Ammon's horn (tissue), 1 donor: ENCODE measurements at places on chromosomes 7 and 10.

DNA sequence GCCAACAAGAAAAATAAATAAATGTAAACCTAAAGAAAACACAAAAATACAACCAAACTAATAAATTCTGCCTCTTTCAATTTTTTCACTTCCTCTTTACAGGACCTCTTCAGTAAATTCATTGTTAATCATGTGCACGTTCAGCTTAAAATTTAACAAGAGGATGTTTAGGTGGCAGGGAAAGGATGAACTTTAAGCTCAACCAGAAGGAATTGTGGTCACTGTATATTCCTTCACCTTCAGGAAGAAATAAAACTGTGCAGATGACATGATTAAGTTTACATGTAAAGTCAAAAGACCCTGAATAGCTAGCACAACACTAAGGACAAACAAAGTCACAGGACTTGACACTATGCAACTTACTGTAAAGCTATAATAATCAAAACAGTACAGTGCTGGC is 33.0 kb downstream of the KIF5B start:
- DNase-seq, result no peak

- DNase-seq, result no peak
These were observed 65.1 kb downstream of the CTBP2 start for GRCh38 chr10:125095228-125095627.

- DNase-seq, result peak; percentile 48
These were observed 11.3 kb downstream of the CRYGN start for GRCh38 chr7:151428378-151429236.

- DNase-seq, result no peak
These were observed 12.9 kb downstream of the C10orf67 start for GRCh38 chr10:23331567-23332301.

DNA sequence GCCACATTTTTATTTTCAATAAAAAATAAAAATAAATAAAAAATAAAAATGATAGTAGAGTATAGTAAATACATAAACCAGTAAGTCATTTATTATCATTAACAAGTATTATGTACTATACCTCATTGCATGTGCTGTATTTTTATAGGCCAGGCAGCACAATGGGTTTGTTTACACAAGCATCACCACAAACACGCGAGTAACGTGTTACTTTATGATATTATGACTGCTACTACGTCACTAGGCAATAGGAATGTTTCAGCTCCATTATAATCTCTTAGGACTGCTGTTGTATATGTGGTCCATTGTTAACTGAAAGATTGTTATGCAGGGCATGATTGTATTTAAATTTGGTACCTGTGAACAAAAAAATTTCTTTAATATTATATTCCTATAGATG is 20.8 kb upstream of the SDHAF3 start:
- DNase-seq, result no peak

DNA sequence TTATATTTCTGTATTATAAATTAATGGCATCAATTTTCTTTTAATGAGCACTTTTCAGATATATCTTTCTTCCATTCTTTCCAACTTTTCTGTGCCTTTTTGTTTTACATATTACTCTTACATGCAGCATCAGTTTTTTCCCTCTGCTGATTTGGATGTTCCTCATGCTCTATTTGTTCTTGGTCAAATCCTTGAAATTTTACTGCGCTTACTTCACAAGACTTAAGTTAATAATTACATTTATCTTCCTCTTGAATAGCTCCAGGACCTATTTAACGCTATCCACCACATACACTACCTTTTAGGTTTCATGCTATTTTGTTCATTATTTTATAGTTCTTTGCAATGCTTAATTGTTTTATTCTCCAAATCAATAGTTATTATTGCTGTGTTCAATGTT is 97.6 kb upstream of the CTTNBP2 start:
- DNase-seq, result no peak

- DNase-seq, result no peak
These were observed 16.6 kb downstream of the CRTAC1 start for GRCh38 chr10:98013776-98014175.

DNA sequence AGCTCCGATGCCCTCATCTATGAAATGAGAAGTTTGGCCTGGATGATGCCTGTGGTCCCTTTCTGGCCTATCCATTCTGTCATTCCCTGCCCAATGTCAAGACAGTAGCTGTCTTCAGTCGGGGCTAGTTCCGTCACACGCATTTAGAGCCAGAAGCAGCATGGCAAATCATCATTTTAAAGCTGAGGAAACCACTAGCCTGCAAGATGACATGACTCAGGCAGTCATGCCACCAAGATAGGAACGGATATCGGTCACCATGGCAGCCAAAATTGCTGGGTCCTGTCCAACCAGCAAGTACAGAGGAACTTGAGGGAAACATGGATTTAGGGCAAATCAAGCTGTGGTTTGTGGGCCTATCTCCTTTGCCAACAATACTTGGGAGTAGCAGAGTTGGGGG is 64.5 kb upstream of the MRLN start:
- peak; percentile 46 for DNase-seq

- DNase-seq, result peak; percentile 88
These were observed at the start of gene SGCE for GRCh38 chr7:94655848-94656657. Gene SGCE (minus strand): TSS chr7:94656133. CDS start chr7:94656098, 35 bp downstream.

GRCh38 chr7:118312966-118313365 is 88.5 kb downstream of the ANKRD7 start:
- no peak for DNase-seq

GRCh38 chr7:37719077-37719476 is 35.5 kb downstream of the GPR141 start:
- DNase-seq, result no peak

GRCh38 chr10:580778-581177 is 108.7 kb downstream of the DIP2C start:
- no peak for DNase-seq

DNA sequence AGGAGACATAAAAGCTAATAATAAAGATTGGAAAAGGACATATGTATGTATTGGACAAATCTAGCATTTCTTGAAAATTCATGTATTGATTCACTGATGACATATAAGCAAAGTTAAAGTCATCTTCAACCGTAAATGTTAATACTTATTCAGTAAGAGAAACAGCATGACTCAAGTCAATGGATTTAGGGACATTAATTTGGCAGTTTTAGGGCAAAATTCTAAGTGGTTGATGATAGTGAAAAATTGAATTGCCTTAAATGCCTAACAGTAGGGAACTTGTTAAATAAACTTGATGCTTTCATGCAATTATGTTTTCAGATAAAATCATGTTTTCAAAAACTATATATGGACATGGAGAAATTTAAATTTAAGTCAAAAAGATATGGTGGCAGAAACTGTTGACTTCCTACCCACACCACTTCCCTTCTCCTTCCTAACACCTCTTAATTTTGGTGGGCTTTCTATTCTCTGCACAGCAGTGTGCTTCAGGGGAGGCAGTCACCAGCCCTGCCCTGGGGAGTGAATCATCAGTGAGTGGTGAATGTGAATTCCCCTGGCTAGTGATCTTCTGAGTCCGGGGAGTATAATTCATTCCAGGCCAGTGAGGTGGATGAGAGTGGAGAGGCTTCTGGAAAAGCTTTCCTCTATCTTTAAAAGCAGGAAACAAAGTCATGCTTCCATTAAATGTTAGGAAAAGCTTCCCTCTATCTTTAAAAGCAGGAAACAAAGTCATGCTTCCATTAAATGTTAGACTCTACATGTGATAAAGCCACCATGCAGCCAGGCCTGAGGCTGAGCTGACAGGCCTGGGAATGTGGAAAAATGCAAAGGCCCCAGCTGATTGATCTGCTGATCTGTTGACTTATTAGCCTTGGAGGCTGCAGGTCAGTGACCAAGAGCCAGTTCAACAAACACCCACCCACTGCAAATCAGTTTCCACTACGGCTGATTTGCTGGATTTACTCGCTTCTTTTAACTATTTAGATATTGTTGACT is 25.2 kb upstream of the ITGB1 start:
- DNase-seq, result no peak

GRCh38 chr7:44396496-44396895 is 71.1 kb upstream of the CAMK2B start:
- DNase-seq, result no peak

- no peak for DNase-seq
These were observed 69.6 kb upstream of the PDCD4 start for GRCh38 chr10:110802090-110802489.

DNA sequence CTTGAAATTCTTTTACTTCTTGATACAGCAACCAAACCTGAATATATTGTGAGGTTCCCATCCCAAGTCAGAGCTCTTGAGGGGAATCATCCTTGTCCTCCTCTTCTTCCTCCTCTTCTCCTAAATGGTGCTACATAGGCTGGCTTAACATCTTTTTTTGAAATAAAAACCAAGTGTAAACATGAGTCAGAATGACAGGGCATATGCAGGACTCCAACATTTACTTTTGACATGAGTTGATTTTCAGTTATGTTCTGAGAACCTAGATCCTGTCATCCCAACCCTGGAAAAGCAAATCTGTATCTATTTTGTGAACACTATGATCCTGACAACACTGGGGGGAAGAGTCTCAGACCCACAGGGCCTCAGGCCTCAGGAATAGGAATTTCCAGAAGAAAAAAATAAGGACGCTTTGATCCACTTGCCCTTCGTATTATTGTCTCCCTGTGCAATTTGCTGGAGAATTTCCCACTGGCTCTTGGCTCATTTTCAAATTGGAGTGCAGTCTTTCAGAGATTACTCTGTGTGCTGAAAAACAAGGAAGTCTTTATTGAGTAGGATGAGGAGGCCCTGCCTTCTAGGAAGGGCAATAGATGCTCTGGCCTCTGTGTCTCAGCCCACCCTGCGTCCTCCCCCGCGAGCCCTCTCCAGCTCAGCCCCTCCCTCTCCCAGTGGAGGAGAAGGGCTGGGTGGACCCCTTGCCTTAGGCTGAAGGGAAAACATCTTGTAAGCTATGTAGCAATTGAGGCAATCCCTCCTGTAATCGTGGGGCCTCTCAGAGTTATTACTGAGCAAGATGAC is 121.6 kb downstream of the CREB5 start:
- DNase-seq, result peak; percentile 80

DNA sequence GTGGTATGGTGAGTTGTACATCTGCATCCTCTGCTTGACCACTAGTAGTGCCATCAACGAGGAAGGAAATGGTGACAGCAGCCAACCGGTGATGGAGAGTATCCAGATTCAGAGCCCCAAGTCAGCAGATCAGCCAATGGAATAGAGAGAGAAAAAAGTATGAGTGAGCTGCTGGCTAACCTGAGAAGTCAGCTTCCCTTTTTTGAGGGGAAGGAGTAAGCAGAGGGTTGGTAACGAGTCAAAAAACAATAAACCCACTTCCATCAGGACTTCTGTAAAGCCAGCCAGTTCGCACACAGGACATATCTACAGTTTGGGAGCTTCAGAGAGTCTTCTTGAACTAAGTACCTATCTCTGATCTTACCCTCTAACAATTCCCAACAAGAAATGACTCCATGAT is 8.9 kb downstream of the SLC25A28 start:
- DNase-seq, result no peak

DNA sequence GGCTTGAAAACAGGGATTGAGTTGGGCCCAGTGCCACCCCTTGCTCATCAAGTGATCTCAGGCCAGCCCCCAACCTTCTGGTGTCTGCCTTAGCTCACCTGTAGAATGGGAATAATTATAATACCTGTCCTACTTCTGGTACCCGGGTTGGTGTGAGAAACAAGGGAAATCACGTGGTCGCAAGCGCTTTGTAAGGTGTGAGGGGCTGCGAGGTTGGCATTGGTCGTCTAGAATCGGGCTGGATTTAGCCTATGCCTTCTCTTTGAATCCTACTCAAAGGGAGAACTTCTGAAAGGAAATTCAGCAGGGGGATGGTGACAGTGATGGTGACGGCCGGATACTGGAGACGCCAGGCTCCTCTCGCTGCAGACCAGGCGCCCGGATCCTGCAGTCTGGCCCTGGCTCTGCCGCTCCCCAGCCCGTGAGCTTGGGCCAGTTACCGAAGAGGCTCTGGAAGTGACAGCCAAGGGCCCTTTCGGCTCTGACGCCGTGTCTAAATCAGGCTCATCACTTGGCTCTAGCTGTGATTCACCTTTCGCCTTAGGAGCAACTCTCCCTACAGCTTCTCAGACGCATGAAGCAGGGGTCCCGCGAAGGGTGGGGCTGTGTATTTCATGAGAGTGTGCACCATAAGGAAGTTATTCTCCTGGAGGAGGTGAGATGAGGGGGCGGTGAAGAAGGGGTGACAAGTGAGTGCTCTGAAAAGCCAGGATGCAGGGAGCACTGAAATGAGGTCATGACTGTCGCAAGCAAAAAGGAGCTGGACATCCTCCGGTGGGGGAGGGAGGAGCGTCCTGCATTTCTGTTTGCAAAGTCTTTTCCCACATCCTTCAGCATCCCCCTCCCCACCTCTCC is 4.0 kb upstream of the CREB5 start:
- peak; percentile 37 for DNase-seq

DNA sequence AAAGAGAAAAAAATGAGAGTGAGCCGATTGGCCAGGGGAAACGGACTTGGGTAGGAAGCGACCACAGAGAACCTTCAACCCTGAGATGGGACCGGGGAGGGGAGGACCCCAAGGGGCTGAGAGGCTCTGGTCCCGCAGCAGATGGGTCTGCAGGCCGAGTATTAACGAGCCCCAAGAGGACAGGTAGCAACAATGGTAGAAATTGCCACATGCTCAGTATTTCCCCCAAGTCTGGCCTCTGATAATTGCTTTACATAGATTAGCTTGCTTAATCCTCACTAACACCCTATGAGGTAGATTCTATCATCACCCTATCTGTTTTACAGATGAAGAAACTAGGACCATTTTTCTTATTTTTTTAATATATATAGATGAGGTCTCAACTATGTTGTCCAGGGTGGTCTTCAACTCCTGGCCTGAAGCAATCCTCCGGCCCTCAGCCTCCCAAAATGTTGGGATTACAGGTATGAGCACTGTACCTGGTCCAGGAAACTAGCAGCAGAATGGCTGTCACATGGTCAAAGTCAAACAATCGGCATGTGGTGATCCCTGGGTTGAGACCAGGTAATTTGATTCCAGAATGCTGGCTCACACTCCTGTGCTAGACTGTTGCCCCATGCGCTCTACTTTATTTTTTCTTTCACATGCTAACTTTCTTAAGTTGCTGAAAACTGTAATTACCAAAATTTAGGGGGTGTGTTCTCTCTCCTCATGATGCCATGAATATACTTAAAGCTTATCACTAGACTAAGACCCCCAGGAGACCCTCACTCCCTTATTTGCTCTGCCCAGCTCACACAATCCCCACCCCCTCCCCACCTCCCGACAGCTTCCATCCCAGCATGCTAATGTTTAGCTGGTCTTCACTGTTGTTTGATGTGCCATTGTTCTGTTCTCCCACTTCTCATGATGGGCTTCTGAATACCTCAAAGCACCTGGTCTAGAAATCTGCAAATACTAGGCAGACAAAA is 67.9 kb upstream of the AFAP1L2 start:
- no peak for DNase-seq
